Activated CD4-positive, alpha-beta T cell treated with anti-CD3 and anti-CD28 coated beads, Interleukin-2, amount 50 U/mL, for 4 hours (primary cell): ENCODE measurements at places on chromosomes 1 and 21.

DNA sequence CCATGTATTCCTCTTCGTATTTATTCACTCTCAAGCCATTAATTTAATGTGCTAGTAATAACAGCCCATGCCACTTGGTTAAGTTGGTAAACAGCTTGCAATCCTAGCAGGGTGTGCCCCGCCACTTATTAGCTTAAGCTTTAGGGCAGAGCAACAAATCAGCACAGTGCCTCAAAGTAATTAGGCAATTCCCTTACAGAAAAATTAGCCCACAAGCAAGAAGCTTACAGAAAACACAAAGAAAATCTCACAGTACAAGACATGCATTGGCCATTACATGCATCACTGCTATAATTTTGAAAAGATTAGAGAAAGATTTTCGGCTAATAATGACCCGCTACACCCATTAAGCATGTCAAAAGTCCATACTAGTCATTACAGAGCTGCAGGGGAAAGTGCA lies 47.6 kb downstream of the TGFB2 start:
- DNase-seq, result no peak

- DNase-seq, result no peak
Observed at GRCh38 chr1:95558791-95559190, 324.8 kb downstream of the RWDD3 start.

GRCh38 chr1:44676484-44677200 lies 2.1 kb downstream of the ARMH1 start:
- no peak for DNase-seq

GRCh38 chr1:61174060-61174795 lies 91.9 kb downstream of the NFIA start:
- no peak for DNase-seq
